BE2C (cell line): ENCODE measurements at places on chromosomes 11 and 22.

- peak; percentile 90 for DNase-seq
These were observed 4.9 kb downstream of the LTO1 start for GRCh38 chr11:69670158-69670845.

DNA sequence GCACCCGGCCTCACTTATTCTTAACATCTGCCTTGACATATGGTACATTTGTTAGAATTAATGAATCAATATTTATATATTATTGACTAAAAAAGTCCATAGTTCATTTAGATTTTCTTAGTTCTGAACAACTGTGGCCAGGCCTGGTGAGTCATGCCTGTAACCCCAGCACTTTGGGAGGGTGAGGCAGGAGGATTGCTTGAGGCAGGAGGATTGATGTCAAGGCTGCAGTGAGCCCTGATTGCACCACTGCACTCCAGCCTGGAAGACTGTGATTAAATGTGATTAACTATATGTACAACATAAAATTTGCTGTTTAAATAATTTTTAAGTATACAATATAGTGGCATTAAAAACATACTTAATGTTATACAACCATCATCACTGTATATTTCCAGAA, 5.6 kb downstream of the UVRAG start:
- no peak for DNase-seq

DNA sequence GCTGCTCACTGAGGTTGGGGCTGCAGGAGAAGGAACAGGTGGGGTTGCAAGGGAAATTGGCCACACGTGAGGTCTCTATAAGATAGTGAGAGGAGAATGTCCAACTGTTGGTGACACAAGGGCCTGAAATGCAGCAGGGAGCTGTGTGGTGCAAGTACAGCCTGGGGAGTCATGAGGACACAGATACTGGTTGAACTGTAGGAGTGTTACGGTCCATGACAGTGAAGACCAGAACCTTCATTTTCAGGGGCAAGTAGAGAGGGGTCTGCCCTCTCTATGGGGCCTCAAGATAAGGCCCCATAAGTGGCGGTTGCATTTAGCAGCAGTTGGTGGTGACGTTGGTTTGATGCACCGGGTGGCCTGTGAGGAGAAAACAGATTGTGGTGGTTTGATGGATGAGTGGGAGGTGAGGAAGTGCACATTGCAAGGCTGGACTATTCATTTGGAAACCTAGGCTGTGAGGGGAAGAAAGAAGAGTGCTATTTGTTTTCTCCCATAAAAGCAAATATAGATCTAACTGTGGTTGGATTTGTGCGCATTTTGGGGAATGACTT, 39.4 kb downstream of the MICAL2 start:
- no peak for DNase-seq

GRCh38 chr11:36360826-36361415, 64.8 kb downstream of the PRR5L start:
- no peak for DNase-seq

DNA sequence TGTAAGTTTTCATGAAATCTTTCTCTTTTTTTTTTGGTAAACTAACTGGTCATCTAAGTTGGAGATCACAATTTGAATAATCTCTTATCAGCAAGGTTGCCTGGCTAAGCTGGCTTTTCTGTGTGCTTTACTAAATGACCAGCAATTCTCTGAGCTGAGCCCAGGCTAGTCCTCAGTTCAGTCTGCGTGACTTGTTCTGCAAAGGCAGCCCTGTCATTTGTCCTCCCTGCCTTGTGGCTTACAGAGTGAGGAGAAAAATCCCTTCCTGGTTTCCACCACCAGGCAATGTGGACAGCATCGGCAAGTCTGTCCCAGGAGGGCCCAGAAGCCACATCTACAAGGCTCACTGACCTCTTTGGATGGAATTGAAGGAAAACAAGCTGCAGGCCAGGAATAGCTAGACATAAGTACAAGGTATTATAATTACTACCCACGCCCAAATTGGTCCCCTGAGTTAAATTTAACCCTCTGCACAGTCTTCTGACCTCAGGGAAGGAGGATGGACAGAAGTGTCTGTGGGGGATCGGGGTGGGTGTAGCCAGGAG, 108.6 kb downstream of the SCN3B start:
- no peak for DNase-seq

DNA sequence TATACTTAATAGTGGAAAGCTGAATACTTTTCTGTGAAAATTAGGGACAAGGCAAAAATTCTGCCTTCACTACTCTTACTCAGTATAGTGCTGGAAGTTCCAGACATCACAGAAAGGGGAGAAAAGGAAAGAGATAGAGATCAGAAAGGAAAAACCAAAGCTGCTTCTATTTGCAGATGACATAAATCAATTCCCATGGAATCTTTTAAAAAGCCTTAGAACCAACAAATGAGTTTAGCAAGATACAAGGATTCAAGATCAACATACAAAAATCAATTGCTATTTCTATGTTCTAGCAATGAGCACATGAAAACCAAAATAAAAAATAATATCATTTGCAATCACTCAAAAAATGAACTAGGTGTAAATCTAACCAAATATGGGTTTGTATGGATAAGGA, 16.2 kb upstream of the CLDN5 start:
- no peak for DNase-seq

- DNase-seq, result no peak
These were observed 51.6 kb upstream of the CCDC34 start for GRCh38 chr11:27414644-27415043.

GRCh38 chr11:126105748-126106080, 43.0 kb upstream of the CDON start:
- no peak for DNase-seq

DNA sequence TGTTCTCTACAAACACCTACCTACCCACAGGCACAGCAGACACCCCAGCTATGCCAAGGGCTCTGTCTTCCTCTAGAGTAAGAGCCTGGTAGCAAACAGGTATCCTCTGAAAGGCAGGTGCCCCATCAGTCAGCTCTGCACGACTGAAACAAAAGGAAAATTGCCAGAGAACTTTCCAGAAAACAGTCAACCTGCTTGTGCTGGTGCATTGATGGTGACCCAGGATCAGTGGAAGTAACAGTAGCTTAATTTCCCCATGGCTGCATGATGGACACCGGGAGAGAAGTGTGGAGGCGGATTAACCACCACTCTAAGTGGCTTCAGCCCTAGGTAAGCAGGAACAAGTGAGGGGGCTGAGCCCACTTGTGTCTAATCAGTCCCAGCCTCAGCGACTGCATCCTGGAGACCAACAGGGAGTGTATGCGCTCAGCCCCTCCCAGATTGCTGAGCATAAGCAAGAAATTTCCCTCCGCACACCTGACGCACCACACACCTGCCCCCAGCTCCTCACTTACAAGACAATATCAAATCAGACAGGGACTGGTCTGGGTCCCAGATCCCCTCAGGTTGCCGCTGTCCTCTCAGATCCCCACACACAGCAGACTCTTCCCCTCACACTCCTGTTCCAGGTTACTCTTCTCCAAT, 70.7 kb upstream of the IGLL5 start:
- no peak for DNase-seq

- no peak for DNase-seq
These were observed 24.2 kb upstream of the YPEL1 start for GRCh38 chr22:21759646-21760376.

GRCh38 chr22:49404020-49404419, 423.7 kb downstream of the BRD1 start:
- DNase-seq, result no peak

GRCh38 chr11:1839924-1840779, 1.4 kb downstream of the TNNI2 start:
- DNase-seq, result no peak

- DNase-seq, result no peak
These were observed 134.6 kb downstream of the ST3GAL4 start for GRCh38 chr11:126489836-126490660.

GRCh38 chr11:13327421-13327820, 49.8 kb downstream of the BMAL1 start:
- no peak for DNase-seq

DNA sequence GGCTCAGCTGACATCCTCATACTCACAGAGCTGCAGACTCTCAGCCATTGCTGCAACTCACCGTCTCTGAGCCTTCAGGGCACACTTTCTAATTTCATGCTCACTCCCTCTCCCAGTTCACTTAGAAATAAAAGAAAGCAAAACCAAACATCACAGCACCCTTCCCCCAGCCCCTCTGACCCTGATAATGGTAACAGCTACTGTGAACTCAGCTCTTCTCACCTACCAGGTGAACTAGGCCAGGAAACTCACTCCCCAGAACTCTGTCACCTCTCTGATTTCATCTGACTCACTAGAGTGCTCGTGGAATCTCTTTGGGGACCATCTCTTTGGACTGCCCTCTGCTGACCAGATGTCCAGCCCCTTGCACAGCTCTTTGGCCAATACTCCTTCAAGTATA, 14.5 kb upstream of the PARVA start:
- DNase-seq, result no peak

DNA sequence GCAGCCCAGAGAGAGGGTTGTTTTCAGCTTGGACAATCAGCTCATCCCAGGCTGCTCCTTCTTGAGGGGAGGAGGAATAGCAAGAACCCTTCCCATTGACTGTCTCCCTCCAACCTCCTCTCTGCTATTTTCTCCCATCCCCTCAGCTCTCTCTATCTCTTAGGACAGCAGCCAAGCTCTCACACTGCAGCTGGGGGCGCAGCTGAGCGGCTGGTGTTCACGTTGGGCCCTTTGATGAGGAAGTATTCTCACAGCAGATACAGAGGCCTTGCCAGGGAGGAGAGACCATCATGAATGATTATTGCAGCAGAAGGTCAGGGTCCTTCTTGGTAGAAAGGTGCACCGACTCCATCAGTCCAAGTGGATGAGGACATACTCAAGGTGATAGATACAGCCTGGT, 26.5 kb upstream of the CADM1 start:
- peak; percentile 32 for DNase-seq

DNA sequence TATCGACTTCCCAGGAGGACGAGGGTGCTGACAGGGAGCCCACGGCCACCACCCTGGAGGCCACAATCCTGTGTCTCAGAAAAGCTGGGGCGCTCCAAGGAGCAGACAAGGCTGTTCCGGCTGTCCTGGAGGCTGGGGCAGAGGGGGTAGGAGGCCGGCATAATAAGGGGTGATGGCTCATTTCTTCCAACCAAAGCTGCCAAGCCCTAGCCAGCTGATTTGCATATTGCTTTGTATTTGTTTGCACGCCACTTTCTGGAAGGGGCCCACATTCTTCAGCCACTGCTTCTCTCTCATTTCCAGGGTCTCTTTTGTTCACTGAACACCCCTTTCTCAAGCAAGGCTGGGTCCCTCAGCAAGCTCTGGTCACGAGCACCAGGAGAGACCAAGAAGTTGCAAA, 4.7 kb downstream of the PDE2A start:
- DNase-seq, result no peak

GRCh38 chr11:119223856-119224255, 17.7 kb downstream of the CBL start:
- no peak for DNase-seq

DNA sequence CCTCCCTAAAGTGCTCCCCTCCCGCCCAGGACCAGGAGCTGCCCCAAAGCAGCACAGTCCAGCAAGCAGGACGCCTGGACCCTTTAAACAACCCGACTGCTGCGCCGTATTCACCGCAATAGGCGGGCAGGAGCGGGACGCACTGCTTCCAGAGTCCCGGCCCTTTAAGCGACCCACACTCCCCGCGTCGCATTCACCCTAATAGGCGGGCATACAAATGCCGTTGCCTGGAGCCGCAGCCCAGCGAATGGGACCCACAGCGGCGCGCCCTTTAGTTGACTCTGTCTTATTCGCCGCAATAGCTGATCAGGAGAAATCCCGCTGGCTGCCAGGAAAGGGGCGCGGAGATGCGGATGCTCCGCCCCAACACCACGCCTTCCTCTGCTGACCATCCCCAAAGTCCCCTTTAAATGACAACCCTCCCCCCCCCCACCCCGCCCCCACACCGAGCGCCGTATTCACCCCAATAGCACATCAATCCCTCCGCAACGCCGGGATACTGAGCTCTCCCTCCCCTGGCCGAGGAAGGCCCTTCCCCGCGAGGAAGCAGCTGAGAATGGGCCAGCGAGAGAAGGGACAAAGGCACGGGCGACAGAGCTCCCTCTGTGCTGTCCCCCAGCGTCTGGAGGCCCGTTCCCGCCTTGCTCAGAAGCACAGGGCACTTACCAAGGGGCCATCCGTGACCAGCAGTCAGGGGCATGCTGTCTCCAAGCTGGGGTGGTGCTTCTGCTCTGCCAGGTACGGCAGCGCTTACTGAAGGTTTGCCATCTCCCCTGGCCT, 4.7 kb downstream of the OSBPL5 start:
- DNase-seq, result peak; percentile 82

GRCh38 chr11:46222490-46223251, 54.8 kb upstream of the CREB3L1 start:
- no peak for DNase-seq

- DNase-seq, result no peak
These were observed 15.0 kb downstream of the RTN4R start for GRCh38 chr22:20253161-20253560.

DNA sequence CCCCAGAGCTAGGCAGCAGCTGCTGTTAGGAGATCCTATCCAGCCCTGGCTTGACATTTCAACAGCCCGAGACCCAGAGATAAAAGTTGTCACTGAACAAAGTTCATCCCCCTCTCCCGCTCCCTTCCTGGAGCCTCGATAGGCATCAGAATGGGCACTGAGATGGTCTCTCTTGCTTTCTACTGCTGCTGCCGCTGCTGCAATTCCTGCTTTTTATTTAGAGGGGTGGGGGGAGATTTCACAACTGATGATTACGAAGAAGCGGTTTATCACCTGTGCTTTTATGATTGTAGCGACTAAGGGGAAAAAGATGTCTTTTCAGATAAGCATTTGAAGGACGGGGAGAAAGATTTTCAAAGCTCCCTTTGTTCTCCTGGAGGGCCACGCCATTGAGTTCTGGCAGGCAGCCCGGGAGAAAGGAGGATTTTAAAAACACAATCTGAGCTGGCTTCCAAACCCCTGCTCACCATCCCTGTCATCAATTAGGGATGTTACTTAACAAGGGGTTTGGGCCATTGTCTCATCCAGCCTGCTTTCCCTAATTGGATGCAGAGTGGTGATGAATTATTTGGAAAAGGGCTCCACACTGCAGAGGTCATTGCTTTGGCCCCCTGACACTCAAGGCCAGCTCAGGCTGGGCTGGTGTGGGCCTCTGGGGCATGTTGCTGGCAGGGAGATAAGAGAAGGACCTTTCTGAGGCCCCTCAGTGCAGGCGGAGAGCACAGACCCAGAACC, 344.7 kb downstream of the BUD13 start:
- DNase-seq, result peak; percentile 82

DNA sequence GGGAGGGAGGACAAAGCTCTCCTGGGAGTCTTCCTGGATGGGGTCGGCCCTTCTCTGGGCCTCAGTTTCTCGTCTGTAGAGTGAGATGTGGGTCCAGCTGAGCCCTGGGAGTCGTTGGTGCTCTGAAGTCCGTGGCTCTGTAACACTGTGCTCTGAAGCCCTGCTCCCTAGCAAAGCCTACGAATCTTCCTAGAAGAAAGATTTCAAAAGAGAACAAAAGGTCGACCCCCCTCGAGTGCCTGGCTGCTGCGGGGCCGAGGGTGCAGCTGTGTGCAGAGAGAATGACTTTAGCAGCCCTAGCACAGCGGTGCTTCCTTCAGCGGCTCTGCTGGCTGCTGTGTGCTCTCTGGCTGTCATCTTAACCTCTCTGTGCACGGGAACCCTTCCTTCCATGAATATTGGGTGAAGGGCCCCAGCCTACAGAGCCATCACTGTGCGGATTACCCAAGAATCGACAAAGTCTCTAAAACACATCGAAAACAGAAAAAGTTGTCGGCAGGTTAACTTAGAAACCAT, 10.7 kb downstream of the ANO1 start:
- no peak for DNase-seq
